ENCODE measurements at places on chromosomes 11 and 22.

DNA sequence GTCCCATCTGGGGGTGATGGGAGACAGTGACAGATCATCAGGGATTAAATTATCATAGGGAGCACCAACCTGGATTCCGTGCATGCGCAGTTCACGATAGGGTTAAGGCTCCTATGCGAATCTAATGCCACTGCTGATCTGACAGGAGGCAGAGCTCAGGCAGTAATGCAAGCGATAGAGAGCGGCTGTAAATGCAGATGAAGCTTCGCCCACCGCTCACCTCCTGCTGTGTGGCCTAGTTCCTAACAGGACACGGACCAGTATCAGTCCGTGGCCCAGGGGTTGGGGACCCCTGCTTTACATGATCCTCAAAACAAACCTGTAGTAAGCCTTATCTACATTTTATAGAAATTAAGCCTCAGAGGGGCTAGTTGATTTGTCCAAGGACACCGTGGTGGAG lies 94.3 kb downstream of the TTC28 start:
- DNase-seq, result no peak

GRCh38 chr11:16011396-16011795 lies 344.9 kb downstream of the SOX6 start:
- no peak for DNase-seq

GRCh38 chr11:61714316-61714715 lies 34.1 kb downstream of the DAGLA start:
- DNase-seq, result no peak

- no peak for DNase-seq
Observed at GRCh38 chr22:47789171-47789570, 1026.7 kb downstream of the TBC1D22A start.

DNA sequence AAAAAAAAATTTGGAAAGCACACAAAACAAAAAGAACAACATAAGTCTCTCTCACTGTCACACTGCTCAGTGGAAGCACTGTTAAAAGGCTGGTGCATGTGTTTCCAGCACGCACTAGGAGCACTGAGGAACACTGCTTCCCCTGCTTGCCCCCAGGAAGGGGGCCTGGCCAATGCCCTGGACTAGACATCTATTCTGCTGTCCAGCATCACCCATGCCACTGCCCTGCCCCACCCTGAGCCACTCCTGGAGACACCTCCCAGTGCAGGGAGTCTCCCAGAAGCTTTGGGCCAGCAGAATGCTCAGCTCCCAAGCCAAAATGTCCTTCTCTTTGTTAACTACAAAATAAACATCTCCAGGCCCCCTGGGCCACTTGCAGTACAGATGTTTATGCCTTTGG lies 49.7 kb upstream of the EMID1 start:
- DNase-seq, result no peak

- DNase-seq, result peak; percentile 67
Observed at GRCh38 chr11:59857439-59858434, 8.6 kb downstream of the TCN1 start.

DNA sequence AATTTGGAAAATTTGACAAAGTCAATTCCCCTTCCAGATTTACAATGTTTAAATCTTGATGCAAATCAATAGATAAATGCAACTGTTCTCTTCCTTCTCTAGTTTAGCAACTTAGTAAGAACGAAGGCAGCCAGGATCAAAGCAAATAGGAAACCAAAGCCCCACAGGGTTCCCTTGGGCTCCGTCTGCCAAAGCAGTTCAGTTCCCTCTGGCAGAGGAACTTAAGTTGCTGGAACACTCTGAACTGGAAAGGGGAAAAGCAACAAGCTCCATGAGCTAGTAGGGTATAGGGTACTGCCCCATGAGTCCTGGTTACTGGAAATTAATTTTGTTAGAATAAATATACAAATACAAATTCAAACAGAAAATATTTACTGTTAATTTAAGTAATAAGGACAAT lies 91.3 kb downstream of the RELT start:
- no peak for DNase-seq

DNA sequence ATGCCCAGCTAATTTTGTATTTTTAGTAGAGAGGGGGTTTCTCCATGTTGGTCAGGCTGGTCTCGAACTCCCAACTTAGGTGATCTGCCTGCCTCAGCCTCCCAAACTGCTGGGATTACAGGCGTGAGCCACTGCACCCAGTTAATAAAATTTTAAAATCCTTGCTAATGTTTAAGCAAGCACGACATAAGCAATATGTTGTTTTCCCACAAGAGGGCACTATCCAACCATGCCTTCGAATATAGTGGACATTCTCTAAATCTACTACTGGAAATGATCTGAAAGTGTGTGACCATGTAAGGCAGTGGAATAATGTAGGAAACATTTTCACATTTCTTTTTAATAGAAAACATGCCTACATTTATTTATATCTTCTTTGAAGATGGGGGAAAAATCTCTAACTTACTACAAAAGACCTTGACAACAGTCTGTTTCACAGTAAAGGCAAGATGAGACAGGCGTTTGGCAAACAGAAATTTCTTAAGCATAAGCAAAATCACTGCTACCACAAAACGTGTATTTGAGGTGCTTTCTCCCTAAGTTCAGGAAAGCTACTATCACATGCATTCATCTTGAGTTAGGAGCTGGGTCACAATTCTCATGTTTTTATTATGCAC lies 38.2 kb downstream of the PITPNB start:
- peak; percentile 46 for DNase-seq

DNA sequence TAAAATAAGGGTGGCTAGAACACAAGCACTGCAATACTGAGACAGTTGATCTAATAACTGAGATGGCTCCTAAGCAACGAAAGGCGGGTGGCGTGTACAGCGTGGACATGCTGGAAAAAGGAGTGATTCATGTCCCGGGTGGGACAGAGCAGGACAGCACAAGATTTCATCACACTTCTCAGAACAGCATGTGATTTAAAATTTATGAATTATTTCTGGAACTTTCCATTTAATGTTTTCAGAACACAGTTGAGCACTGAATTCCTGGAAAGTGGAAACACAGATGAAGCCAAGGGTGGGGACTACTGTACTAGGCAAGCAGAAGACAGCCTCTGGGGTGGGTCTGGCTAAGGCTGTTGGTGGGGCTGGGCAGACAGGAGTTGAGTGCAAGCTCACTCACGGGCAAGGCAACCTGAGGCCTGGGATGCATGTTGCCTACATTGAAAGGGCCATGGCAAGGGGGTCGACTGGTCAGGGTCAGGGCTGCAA lies 165.6 kb upstream of the DDI1 start:
- no peak for DNase-seq

GRCh38 chr22:25021976-25022711 lies 69.6 kb downstream of the KIAA1671 start:
- no peak for DNase-seq

- no peak for DNase-seq
Observed at GRCh38 chr22:35359380-35360065, 21.4 kb upstream of the HMOX1 start.

- DNase-seq, result no peak
Observed at GRCh38 chr11:19258641-19259230, 18.0 kb upstream of the E2F8 start.

DNA sequence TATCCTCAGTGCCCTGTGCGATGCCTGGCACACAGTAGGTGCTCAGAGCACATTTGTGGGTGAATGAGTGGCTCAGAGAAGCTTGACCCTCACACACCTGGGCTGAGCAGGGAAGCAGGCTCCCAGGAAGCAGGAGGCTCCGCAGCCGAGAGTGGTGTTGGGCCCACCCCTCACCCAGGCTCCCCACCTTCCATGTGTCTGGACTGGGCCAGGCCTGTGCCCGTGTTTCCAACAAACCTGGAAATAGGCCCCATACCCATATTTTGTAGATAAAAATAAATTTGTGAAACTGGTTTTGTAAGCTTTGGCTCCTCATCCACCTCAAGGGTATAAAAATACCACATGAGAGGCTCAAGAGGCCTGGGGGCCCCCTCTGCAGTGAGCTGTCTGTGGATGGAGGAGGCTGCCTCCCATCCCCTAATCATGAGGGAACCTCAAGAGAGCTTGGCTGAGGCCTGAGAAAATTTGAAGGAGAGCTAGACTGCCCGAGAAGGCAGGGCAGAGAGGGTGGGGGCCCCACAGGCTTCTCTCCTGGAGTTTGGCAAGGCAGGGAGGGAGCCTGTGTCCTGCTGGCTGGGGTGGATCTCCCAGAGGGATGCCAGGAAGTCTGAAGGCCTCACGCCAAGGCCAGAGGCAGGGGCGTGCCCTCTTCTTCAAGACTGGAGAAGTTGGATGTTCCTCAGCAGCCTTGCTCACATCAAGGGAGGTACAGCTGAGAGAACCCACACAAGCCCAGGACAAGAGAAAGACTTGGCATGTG lies 147.0 kb upstream of the NECTIN1 start:
- no peak for DNase-seq

- peak; percentile 36 for DNase-seq
Observed at GRCh38 chr22:38940811-38941384, 16.5 kb upstream of the APOBEC3A start.

- no peak for DNase-seq
Observed at GRCh38 chr11:69814411-69814810, 4.8 kb downstream of the FGF3 start.

- peak; percentile 45 for DNase-seq
Observed at GRCh38 chr22:20550851-20551744, 43.7 kb downstream of the MED15 start.

- no peak for DNase-seq
Observed at GRCh38 chr11:110587972-110588371, 124.3 kb downstream of the ARHGAP20 start.

DNA sequence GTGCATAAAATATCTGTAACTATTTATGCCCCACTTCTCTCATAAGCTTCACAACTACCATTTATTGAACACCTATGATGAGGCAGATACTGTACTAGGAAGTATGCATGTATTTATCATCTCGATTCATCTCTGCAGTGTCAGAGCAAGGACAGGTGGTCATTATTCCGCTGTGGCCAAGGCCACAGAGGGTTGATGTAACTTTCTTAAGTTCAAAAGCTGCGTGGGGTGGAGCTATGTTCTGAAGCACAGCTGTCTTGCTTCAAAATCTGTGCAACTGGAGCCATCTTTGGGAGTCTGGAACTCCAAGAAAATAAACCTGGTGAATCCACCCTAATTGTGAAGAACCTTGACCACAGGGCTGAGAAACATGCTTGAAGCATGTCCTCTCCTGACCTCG lies 60.2 kb upstream of the HMGXB4 start:
- no peak for DNase-seq

DNA sequence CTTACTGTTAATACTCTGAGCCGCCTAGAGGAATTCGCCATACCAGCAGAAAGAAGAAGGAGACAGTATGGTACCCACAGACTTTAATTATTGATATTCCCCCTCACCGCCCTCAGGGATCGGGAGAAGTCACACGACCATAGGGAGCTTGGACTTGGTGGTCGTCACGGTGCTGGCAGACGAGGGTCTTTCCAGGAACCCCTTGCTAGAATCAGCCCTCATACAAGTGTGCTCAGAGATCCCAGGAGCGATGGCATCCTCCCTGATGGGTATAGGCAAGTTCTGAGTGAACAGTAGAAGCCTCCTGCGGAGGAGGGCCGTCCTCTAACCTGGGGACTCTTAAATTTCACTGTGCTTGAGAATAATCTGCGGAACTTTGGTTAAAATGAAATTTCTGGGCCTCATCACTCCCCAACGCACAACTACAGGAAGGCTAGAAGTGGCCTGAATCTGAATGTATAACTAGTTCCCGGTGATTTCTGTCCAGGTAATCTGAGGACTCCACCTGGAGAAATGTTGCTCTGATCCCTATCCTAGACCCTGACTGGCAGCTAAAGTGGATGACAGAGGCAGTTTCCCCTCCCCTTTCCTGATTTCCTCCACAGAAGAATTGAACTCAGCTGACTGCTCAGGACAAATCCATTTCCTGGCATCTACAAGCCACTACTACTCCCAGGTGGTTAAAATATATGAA lies 4.5 kb downstream of the VSIG2 start:
- no peak for DNase-seq

- peak; percentile 6 for DNase-seq
Observed at GRCh38 chr11:13465909-13466371, 2.9 kb upstream of the BTBD10 start.

All from activated CD4-positive, alpha-beta T cell treated with anti-CD3 and anti-CD28 coated beads, Interleukin-2, Interleukin-4, amounts not matched to agents 100 ng/mL and 50 ng/mL, durations not matched to agents 16 hours and 8 hours (primary cell).